PC-9 (cell line): ENCODE measurements at places on chromosomes 1 and 21.

DNA sequence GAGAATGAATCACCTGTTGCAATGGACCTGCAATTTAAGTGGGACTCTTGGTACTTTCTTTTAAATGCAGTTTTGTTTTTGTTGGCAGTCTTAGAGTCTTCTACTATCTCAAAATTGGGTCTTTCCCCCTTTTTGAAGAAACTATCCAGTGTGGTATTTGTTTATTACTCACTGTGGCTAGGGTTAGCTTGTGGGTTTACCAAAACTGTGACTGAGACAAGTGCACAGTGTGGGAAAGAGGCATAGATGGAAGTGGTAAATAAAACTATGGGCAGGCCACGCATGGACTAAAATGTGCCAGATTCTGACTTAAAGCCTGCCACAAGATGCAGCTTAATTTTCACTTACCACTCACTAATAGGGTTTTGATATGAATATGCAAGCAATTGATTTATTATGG lies 1441.7 kb downstream of the PLA2G4A start:
- no peak overlapping the region for H3K4me3 ChIP-seq
- H3K27me3 ChIP-seq: no peaks in the 10 kb centered on the region
- no peak for DNase-seq
- no peaks in the 10 kb centered on the region for H3K36me3 ChIP-seq

GRCh38 chr1:3674100-3675094 lies 22.1 kb downstream of the TP73 start:
- H3K4me1 ChIP-seq: peaks cover 13% of the 10 kb centered on the region
- H3K27me3 ChIP-seq: no peaks in the 10 kb centered on the region
- H3K4me3 ChIP-seq: peak overlapping the region; percentile 41; the same call in 1 of the 2 replicates
- no peak overlapping the region for H3K27ac ChIP-seq

DNA sequence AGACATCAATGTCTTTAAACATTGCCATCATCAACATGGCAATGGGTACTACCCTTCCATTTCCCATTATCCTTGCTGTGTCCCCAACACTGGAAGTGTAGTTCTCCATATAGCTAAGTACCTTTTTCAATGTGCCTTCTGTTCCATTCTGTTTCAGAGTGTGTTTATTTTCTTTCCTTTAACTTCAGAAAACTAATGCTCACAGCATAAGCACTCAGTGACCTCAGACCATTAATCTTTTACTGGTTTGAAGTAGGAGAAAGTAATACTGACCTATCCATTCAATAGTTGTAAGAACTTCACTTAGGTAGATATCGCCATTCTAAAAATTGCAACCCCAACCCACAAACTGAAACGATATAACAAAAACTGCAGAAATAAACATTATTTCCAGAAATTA lies 37.8 kb downstream of the KCNJ15 start:
- H3K27me3 ChIP-seq: peaks cover 11% of the 10 kb centered on the region; the same call in 1 of the 2 replicates
- no peaks in the 10 kb centered on the region for H3K4me1 ChIP-seq
- no peak overlapping the region for H3K4me3 ChIP-seq
- no peaks in the 10 kb centered on the region for H3K36me3 ChIP-seq

- H3K36me3 ChIP-seq: no peaks in the 10 kb centered on the region
- no peak overlapping the region for H3K4me3 ChIP-seq
- H3K27me3 ChIP-seq: no peaks in the 10 kb centered on the region
- peaks cover 88% of the 10 kb centered on the region for H3K4me1 ChIP-seq
These were observed 122.3 kb downstream of the FOXD2 start for GRCh38 chr1:47559944-47560695.

- H3K27ac ChIP-seq: no peak overlapping the region
- no peak overlapping the region for H3K4me3 ChIP-seq
- no peak for DNase-seq
- H3K36me3 ChIP-seq: no peaks in the 10 kb centered on the region
- no peaks in the 10 kb centered on the region for H3K27me3 ChIP-seq
- H3K4me1 ChIP-seq: no peaks in the 10 kb centered on the region
These were observed 293.1 kb upstream of the LYPLAL1 start for GRCh38 chr1:218880484-218881060.

DNA sequence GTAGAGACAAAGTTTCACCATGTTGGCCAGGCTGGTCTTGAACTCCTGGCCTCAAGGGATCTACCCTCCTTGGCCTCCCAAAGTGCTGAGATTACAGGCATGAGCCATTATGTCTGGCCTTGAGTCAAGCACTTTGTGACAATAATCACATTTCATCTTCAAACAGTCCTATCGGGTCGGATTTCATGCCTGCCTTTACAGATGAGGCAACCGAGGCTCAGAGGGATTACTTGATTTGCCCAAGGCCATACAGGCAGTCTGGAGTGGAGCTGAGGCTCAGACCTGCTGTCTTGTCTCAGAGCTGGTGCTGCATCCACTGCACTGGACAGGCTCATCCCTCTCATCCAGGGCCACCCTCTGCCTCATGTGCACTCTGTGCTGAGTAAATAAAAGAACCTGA lies 26.6 kb downstream of the FAM151A start:
- no peaks in the 10 kb centered on the region for H3K36me3 ChIP-seq
- no peak overlapping the region for H3K4me3 ChIP-seq
- H3K4me1 ChIP-seq: no peaks in the 10 kb centered on the region
- no peak overlapping the region for H3K27ac ChIP-seq
- H3K27me3 ChIP-seq: no peaks in the 10 kb centered on the region
- no peak for DNase-seq

DNA sequence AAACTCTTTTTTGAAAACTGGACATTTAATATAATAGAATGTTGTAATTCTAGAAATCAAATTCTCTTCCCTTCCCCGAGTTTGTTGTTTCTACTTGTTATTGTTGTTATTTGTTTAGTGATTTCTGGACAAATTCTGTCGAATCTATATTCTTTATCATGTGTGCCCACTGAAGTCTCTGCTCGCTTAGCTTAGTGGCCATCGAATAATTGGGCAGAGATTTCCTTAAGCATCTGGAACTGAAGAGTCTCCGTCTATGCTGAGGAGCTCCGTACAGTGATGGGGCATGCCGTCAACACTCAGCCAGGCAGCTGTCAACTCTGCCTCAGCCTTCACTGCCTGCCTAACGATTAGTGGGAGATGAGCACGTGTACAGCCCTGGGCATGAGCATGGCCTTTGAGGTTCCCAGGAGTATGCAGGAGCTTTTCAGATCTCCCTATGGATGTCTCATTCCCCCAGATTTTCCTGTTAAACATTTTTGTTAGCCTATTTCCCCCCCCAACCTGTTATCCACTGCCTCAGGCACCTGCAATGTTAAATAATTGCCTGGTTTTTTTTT lies 66.8 kb downstream of the SLX9 start:
- H3K4me1 ChIP-seq: peaks cover 16% of the 10 kb centered on the region
- no peak overlapping the region for H3K4me3 ChIP-seq
- no peak for DNase-seq
- no peak overlapping the region for H3K27ac ChIP-seq
- H3K27me3 ChIP-seq: no peaks in the 10 kb centered on the region

DNA sequence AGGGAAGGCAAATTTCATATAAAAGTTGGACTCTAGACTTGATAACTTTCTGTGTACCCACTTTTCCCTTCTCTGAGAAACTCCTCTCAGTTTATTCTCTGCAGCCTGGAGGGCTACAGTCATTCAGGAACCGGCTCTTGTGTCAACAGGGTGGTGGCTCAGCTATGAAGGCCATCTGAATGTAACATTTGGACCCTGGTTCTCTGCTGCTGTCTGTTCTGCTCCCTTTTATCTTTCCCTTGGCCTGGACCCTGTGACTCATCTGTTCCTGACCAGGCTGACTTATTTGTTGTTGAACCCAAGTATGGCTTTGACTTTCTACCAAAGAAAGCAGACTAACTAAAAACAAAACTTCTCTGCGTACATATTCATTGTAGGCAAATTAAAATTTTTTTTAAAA lies 75.4 kb downstream of the CENPF start:
- no peaks in the 10 kb centered on the region for H3K27me3 ChIP-seq
- no peak overlapping the region for H3K4me3 ChIP-seq
- DNase-seq: no peak
- no peaks in the 10 kb centered on the region for H3K36me3 ChIP-seq

DNA sequence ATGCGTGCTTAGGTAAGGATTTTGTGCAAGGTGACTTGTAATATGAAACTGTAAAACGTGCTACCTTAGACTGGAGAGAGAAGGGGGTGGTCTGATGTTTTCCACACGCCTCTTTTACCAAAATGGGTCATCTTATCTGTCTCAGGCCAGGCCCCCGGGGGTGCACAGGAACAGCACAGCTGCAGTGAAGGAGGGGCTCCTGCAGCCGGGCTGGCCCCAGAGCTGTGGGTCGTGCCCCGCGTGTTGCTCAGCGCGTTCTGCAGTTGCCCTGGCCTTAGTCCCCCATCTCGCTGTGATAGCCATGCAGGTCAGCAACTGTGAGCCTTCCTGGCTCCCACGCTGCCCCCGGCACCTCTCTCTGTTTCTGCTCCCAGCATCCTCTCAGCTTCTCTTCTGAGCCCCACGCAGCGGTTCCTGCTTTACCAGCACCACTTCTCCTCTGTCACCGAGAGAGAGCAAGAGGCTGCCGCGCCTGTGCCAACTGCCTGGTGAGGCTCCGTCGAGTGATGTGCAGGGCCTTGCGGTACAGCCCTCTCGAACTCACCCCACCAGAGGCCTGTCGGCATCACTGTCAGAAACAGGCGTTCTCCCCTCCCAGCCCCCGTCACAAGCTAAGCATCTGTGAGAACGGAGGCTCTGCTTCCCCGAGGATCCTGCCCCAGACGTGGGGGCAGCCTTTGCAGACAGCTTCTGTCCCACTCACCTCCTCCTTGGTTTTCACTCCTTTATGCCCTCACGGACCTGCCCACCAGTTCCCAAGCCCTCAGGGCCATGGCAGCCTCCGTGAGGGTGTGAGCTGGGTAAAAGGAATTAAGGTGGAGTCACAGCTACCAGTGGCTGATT lies 73.3 kb downstream of the ADARB1 start:
- no peaks in the 10 kb centered on the region for H3K27me3 ChIP-seq
- no peak overlapping the region for H3K4me3 ChIP-seq
- DNase-seq: no peak
- H3K27ac ChIP-seq: no peak overlapping the region
- H3K36me3 ChIP-seq: no peaks in the 10 kb centered on the region

GRCh38 chr1:200857804-200858203 lies 15.0 kb upstream of the GPR25 start:
- H3K4me1 ChIP-seq: no peaks in the 10 kb centered on the region
- H3K4me3 ChIP-seq: no peak overlapping the region

DNA sequence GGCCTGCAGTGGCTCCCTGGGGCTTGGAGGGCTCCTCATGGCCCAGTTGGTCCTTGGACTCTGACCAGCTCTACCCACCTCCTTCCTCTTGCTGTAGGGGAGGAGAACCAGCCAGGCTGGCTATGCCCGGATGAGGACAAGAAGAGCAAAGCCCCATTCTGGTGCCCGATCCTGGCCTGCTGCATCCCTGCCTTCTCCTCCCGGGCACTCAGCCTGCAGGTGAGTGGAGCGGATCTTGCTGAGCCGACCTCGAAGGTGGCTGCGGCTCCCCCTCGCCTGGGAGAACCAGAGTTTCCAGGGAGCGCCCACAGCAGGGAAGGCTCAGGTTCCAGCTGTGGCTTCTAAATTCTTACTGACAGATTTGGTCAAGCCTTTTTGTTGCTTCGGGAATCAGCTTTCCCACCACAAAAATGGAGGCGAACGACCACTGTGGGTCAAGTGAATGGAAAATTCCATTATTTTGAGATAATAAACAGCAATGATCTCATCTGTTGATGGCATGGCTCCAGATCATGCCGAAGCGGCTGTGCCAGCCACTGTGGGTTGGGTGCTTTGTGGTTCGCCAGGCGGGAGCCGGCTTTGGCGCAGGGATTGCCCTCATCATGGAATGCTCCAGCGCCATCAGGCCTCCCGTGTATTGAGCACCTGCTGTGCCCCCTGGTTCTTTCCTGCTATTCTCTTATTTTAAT lies 106.5 kb upstream of the ACTL8 start:
- H3K4me1 ChIP-seq: no peaks in the 10 kb centered on the region
- H3K36me3 ChIP-seq: no peaks in the 10 kb centered on the region
- H3K27me3 ChIP-seq: no peaks in the 10 kb centered on the region
- no peak for DNase-seq

DNA sequence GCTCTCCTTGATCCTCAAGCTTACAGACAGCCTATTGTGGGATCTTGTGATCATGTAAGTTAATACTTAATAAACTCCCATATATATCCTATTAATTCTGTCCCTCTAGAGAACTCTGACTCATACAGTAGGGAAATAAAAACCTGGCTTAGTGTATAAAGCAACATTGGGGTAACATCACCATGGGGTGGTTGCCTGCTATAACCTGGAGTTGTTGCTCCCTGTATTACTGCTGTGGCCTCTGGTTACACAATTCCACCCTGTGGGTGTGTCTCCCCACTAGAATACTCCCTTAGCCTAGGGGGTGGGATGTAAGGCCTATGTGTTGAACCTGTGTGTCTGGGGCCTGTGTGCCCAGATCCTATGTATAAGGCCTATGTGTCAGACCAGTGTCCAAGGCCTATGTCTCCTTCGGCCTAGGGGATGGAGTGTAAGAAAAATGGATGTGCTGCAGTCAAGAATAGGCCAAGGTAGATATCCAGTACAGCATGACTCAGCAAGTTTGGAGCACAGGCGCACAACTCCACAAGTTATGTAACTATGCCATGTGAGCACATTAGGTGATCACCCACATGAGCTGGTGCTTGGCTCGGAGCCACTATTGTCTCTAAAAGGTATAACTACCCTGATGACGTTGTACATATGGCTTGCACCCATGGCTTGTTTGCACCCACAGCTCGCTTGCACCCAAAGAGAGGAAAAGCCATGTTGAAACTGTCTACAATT lies 96.8 kb upstream of the C1orf21 start:
- H3K4me1 ChIP-seq: no peaks in the 10 kb centered on the region
- no peak overlapping the region for H3K4me3 ChIP-seq
- H3K27ac ChIP-seq: no peak overlapping the region
- no peaks in the 10 kb centered on the region for H3K27me3 ChIP-seq
